ENCODE measurements at places on chromosomes 2 and 18.
A peak's percentile ranks its signal among the peaks of the same experiment; 100 is the strongest.

GRCh38 chr2:239078128-239078924, 230.4 kb downstream of the TWIST2 start:
- DNase-seq: no peak

- no peak for DNase-seq
Measured at GRCh38 chr2:4635289-4635688, 931.9 kb downstream of the DCDC2C start.

DNA sequence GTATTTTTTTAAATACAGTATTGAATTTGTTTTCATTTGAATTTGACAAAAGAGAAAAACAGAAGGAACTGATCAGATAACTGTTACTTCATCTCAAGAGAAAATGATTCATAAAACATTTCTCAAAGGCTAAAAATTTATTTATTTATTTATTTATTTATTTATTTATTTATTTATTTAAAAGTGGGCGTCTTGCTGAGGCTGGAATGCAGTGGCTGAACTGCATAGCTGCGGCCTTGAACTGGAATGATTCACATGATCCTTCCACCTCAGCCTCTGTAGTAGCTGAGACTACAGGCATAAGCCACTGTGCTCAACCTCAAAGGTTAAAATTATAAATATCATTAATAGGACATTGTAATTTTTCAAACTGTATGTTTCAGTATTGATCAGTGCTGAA, 4.5 kb upstream of the PUM2 start:
- DNase-seq: no peak

- DNase-seq: no peak
Measured at GRCh38 chr18:48743886-48744285, 205.1 kb downstream of the CTIF start.

- DNase-seq: no peak
Measured at GRCh38 chr2:222964376-222965031, 87.5 kb upstream of the KCNE4 start.

- no peak for DNase-seq
Measured at GRCh38 chr2:43508209-43508608, 87.6 kb downstream of the THADA start.

DNA sequence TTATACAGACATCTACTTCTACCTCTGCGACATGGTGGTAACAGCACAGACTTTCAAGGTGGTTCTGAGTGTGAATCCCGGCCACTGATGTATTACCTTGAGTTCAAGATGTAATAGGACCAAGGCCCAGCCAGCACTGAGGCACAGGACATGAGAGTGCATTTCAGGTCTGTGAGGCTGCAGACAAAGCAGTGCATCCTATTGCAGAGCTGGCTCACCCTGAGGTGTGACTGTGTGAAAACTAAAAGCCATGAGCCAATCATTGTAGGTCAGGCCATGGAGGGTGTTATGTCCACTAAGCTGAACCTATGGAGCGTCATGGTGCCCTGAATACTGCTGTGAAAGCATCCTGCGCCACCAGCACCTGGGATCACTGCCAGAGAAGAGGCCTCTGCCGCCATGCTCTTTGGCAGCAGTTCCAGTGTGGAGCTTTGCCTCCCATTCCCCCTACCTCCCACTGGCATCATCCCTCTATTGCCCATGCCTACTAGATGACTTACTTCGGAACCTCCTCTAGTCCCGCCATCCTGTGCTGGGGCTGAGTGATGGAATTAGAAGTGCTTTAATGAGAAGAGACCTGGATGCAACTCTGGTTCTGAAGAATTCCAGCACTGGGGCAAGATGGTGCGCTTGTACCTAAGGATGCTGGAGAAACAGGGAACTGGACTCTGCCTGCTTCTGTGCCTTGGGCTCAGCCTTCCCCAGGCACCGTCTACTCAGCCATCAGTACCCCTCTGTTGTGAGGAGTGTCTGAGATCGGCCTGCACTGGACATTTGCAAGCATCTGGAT, 112.0 kb upstream of the RMDN2 start:
- no peak for DNase-seq

GRCh38 chr2:240917009-240917683, 11.0 kb downstream of the CROCC2 start:
- DNase-seq: no peak

- no peak for DNase-seq
Measured at GRCh38 chr2:217195658-217196446, 336.0 kb upstream of the TNP1 start.

- no peak for DNase-seq
Measured at GRCh38 chr2:4791488-4791887, 900.7 kb upstream of the SOX11 start.

DNA sequence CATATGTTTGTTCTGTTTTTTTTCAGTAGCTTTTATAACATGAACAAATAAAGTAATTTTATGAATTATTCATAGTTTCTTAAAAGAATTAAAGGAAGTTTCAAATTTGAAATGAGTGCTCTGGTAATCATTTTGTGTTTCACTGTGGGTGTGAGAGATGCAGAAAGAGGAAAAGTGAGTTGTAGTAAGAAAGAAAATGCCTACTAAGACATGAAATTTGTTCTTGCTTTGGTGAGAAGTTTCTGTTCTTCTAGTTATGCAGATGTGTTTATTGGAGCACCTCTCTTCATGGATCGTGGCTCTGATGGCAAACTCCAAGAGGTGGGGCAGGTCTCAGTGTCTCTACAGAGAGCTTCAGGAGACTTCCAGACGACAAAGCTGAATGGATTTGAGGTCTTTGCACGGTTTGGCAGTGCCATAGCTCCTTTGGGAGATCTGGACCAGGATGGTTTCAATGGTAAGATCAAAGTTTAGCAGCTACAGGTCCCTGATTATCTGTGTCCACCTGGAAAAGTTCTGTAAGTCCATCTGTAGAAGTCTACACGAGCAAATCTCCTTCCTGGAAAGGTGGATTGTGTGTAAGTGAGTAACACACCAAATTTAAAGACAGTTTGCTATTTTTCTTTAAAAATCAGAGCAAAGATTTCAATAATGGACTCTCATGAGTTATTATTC, 51.4 kb downstream of the ITGAV start:
- no peak for DNase-seq

DNA sequence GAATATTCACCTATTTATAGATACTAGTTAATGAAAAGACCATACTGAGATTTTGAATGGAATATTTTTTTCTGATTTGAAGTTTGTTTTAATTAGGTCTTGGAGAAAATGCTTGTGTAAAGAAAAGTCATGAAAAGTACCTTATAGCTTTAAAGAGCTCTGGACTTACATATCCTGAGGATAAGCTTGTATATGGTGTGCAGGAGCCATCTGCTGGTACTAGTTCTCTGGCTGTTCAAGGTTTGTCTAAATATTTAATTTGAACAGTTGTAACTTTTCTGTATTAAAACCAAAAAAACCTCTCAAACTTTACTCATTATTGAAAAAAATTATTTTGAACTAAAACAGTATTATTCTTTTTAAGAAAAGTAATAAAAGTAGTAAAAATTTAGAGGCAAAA, 50.1 kb downstream of the UBR3 start:
- DNase-seq: peak; percentile 11

DNA sequence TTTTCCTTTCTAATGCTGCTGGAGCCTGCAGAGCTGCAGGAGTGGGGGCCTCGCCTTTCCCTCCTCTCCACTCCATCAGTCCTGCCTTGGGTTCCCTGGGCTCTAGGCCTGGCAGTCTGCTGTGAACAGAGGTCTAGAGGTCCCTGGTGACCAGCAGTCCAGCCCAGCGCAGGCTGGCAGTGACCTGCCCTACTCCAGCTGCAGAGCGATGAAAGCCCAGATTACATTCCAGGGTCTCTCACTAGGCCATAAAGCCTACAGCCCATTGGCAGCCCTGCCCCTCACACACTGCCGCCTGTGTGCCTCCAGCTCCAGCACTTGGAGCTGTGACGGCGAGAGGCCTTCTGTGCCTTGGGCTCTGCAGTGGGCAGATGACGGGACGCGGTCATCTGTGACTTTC, 14.8 kb upstream of the MAL start:
- DNase-seq: no peak

GRCh38 chr18:49738721-49739120, 74.6 kb downstream of the ACAA2 start:
- DNase-seq: peak; percentile 42

GRCh38 chr2:112839407-112840067, 3.0 kb upstream of the IL1B start:
- DNase-seq: no peak

GRCh38 chr18:6734726-6735430, 5.4 kb downstream of the ARHGAP28 start:
- no peak for DNase-seq

GRCh38 chr2:24015562-24016375, 5.9 kb downstream of the MFSD2B start:
- DNase-seq: no peak

- DNase-seq: no peak
Measured at GRCh38 chr2:170377500-170378207, 199.7 kb downstream of the MYO3B start.

- DNase-seq: no peak
Measured at GRCh38 chr2:131040661-131041401, 52.4 kb downstream of the FAM168B start.

DNA sequence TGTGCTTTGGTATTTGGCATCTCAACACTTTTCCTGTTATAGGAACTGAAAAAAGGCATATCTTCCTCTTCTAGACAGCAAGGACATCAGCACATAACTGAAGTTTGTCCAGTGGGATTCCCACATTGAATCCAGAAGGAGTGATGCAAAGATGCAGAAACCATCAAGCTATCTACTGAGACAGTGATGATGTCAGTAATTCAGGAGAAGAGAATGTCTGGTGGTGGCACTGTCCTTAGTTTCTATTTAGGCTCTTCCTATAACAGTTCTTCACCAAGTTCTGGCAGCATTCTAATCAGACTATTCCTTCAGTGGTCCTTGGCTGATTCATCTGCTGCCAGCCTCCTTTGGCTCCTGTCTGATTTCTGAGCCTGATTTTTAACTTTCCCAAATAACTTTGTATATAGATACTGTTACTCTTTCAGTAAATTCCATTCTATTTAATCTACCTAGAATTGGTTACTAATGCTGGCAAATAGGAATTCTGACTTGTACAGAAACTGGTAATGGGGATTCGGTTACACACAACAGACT, 56.6 kb upstream of the AGPS start:
- DNase-seq: no peak

- DNase-seq: no peak
Measured at GRCh38 chr2:232658217-232658785, 24.9 kb downstream of the EFHD1 start.

GRCh38 chr2:9979977-9980376, 28.5 kb downstream of the GRHL1 start:
- DNase-seq: no peak

- no peak for DNase-seq
Measured at GRCh38 chr2:9648821-9649220, 18.0 kb upstream of the YWHAQ start.

DNA sequence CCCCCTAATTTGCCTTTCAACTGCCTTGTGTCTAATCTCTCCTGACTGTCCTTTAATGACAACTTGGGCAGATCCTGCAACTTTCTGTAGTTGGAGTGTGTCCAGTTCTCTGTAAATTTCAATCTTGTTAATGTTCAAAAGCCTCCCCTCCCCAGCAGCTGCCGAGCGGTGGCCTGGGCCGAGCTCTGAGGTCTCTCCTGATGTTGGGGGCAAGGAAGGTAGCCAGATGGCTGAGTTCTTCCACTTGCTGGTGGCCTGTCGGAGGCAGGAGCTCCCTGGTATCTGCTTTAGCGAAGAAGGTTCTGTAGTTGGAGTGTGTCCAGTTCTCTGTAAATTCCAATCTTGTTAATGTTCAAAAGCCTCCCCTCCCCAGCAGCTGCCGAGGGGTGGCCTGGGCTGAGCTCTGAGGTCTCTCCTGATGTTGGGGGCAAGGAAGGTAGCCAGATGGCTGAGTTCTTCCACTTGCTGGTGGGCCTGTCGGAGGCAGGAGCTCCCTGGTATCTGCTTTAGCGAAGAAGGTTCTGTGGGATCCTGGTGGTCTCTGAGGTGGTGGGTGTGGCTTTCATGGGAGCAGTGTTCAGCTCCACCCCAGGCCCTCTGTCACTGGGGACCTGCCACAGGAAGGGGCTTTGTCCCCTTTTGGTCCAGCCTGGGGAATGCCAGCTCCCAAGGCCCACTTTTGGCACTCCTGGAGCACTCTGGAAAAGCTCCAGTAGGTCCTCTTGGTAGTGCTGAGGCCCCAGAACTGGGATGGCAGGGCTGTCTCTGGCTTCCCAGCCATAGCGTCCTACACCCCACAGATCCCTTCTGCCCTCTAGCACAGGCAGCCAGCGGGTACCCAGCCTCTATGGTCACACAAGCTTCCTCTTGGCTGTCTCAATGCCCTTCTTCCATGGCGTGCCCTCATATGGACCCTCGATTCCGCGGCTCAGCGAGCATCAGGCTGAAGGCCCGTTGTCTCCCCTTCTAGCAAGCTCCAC, 211.9 kb downstream of the ALPK2 start:
- no peak for DNase-seq

- DNase-seq: no peak
Measured at GRCh38 chr2:794554-795241, 117.5 kb upstream of the TMEM18 start.

DNA sequence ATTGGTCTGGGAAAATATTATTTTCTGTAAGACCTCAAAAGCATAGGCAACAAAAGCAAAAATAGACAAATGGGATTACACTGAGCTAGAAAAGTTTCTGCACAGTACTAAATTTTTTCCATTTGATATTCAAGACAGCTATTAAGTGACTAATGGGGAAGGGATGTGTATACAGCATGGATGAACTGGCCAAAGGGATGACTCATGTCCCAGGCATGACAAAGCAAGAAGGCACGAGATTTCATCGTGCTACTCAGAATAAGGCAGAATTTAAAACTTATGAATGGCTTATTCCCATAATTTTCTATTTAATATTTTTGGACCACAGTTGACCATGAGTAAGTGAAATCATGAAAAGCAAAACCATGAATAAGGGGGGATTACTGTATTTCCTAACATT, 1250.1 kb upstream of the GYPC start:
- DNase-seq: peak; percentile 13

DNA sequence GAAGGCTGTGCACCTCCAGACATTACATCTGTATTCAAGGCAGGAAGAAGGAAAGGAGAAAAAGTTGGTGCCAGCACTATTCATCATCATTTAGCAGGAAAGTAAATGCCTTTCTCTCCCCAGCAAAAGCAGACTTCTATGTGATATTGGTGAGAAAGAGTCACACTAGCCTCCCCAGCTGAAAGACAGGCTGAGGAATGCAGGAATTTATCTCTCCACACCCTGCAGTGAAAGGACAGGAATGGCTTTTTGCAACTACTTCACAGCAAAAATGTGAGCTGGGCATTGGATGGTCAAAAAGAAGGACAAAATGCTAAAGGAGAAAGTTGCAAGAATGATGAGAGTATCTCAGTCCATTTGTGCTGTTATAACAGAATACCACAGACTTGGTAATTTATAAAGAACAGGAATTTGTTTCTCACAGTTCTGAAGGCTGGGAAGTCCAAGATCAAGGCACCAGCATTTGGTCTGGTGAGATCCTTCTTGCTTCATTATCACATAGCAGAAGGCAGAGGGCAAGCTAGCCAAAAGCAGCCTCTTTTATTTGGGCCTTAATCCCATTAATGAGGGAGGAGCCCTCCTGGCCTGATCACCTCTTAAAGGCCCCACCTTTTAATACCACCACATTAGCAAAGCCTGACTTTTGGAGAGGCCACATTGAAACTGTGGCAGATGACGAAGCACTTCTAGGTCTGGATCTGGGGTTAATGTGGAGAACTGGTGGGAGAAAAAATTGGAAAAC, 388.1 kb upstream of the SLC14A2 start:
- DNase-seq: no peak

GRCh38 chr2:148952621-148953020, 77.6 kb downstream of the KIF5C start:
- no peak for DNase-seq

GRCh38 chr2:203489531-203489930, 45.6 kb downstream of the RAPH1 start:
- no peak for DNase-seq

- DNase-seq: no peak
Measured at GRCh38 chr2:45000341-45000901, 8.8 kb downstream of the SIX2 start.

- no peak for DNase-seq
Measured at GRCh38 chr2:230925879-230926765, 1.1 kb upstream of the GPR55 start.
